NCI-H2171 treated with DMSO at 0.1 percent for 48 hours (cell line): ENCODE measurements at places on chromosomes 3 and 15.

DNA sequence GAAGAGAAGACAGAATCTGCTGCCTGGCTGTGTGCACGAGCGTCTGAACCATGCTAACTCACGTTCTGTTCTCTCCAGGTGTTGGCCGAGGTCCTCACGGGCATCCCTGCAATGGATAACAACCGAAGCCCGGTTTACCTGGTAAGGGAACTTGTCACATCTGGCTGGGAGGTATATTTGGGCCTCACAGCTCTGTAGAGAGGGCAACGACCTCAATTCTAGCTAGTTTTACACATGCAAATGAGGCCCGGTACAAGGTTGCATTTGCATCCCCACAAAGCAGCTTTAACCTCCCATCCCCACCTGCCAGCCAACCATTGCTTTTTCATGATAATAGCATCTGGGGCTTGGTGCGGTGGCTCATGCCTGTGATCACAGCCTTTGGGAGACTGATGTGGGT lies 22.0 kb upstream of the TATDN2 start:
- no peak for DNase-seq

DNA sequence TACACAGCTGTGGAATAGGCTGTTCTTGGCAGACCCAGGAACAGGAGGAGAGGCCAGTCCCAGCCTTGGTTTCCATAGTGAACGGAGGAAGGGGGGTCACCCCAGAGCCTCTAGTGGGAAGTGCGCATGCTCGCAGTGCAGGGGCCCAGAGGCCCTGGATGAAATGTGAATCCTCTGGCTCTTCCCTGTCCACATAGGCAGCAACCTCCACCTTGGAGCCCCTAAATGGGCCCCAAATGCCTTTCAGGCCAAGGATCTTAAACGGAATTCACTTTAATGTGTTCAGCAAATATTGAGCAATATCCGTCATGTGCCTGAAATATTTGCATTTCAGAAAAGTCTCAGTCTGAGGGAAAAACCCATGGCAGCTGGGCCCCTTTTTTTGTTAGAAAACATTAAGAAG lies 3.3 kb upstream of the NDN start:
- DNase-seq, result peak; percentile 16

DNA sequence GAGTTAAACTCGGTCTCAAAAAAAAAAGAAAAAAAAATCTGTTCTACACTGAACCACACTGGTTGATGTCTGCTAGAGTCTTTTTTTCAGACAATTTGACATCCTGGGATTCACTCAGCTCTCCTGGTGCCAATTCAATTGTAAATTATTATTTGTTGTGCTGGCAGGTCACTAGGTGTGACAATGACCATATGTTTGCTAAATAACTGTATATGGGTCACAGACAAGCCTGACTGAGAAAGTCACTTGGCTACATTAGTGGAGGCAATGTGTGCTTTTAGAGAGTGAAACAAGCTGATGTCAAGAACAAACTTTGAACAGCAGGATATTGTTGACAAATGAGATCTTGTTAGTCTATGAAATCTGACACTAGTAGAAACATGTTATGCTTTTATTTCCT lies 1379.1 kb downstream of the ZPLD1 start:
- DNase-seq, result no peak

GRCh38 chr3:41525303-41526064 lies 326.2 kb downstream of the CTNNB1 start:
- no peak for DNase-seq
